Stimulated activated CD8-positive, alpha-beta memory T cell treated with anti-CD3 and anti-CD28 coated beads, Interleukin-4, amount 100 ng/mL, for 1 hour (primary cell): ENCODE measurements at places on chromosomes 4 and X.

DNA sequence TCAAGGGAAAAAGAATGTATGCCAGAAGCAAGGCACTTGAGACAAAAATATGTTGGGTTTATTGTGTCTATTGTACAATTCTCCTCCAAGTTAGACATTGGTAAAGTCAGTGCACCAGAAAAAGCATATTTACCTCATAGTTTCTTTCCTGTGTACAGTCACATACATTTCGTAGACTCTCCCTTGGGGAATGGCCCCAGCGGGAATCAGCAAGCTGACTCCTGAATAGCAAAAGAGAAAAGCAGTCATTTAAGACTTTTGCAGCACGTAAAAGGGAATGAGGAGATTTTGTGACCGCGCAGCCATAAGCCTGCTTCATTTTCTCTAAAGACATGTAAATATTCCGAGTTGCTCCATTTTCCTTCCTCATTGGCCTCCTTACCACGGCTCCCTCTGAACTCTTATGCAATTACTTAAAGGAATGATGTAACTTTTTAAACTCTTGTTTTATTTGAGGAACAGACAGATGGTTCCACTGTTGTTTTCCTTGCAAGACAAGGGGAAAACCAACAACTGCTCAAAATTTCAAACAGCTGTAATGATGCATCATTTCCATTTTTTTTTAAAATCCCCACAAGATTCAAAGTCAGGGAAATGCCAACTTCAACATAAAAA is 332.7 kb downstream of the UNC5C start:
- no peak for DNase-seq

- no peak for DNase-seq
These were observed 2.3 kb upstream of the AASDH start for GRCh38 chr4:56389558-56389957.

- no peak for DNase-seq
These were observed 2.1 kb downstream of the GUCY1A1 start for GRCh38 chr4:155668707-155669220.

GRCh38 chr4:56727150-56727549 is 46.1 kb upstream of the HOPX start:
- DNase-seq: no peak

DNA sequence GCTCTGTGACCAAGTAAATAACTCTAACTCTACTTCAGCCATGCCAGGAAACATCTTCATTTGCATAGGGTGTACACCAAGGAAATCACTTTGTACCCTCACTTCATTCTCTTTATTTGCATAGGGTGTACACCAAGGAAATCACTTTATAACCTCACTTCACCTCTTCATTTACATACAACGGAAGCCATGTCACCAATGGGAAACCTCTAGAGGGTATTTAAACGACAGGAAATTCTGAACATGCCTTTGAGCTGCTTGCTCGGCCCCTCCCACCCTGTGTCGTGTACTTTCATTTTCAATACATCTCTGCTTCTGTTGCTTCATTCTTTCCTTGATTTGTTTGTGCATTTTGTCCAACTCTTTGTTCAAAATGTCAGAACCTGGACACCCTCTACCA is 848.1 kb upstream of the FRG1 start:
- DNase-seq: no peak

GRCh38 chrX:23334848-23335599 is at the start of gene PTCHD1:
Gene PTCHD1, plus strand, starts transcription at chrX:23334849. Its CDS starts 27 bp downstream, at chrX:23334876.
- DNase-seq: no peak

- no peak for DNase-seq
These were observed 177.3 kb downstream of the NSUN7 start for GRCh38 chr4:40927074-40927473.

DNA sequence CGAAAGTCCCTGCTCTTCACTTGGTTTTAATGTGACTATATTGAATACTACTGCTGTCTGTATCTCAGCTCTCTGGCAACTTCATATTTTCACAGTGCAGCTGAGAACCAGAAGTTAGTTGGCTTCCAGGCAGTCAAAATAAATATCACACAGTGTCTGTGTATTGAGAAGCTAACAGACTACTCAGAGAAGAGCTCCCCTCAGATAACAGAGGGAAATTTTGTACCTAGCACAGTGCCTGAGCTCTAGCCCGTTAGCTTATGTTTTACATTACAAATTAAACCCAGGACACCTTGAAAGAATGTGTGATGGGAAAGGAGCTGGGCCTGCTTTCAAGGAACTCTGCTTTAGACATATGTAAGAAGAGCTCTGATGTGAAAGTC is 22.7 kb downstream of the JADE1 start:
- DNase-seq: no peak

- DNase-seq: no peak
These were observed at the start of gene FGF16 for GRCh38 chrX:77446908-77447652. Gene FGF16, plus strand, starts transcription at chrX:77447389. Its CDS starts 286 bp downstream, at chrX:77447675.

DNA sequence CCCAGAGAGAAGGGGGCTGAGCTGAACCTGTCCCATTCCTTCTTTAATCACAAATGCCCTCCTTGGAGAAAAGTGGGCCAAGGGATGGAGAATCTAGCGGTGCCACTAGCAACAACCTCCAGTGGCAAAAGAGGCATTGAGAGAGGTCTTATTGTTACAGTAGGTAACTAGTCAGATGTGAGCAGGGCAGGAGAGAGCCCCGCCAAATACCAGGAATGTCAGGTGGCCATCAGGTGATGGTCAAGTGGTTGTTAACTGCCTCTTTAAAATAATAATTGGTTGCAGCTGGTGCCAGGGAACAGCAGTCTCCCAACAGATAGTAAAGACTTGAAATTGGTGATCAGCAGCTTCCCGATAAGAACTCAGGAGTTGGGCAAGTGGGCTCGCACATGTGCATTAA is 116.1 kb downstream of the EVC2 start:
- DNase-seq: no peak

DNA sequence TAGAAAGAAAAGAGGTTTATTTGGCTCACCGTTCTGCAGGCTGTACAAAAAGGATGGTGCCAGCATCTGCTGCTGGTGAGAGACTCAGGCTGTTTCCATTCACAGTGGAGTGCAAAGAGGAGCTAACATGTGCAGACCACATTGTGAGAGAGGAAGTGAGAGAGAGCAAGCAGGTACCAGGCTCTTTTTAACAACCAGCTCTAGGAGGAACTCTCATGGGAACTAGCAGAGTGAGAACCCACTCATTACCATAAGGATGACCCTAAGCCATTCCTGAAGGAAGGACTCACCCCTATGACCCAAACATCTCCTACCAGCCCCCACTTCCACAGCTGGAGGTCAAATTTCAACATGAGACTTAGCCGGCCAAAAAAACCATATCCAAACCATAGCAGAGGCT is 158.6 kb upstream of the ADGRL3 start:
- DNase-seq: no peak

GRCh38 chr4:121138039-121138825 is 25.9 kb downstream of the TNIP3 start:
- no peak for DNase-seq

- no peak for DNase-seq
These were observed 1724.5 kb downstream of the C4orf33 start for GRCh38 chr4:130820448-130820847.

- no peak for DNase-seq
These were observed 186.6 kb upstream of the LEF1 start for GRCh38 chr4:108355186-108355901.

- no peak for DNase-seq
These were observed 31.8 kb downstream of the CPLX1 start for GRCh38 chr4:793941-794621.

- DNase-seq: no peak
These were observed 1234.8 kb downstream of the ADGRL3 start for GRCh38 chr4:62434921-62435320.

DNA sequence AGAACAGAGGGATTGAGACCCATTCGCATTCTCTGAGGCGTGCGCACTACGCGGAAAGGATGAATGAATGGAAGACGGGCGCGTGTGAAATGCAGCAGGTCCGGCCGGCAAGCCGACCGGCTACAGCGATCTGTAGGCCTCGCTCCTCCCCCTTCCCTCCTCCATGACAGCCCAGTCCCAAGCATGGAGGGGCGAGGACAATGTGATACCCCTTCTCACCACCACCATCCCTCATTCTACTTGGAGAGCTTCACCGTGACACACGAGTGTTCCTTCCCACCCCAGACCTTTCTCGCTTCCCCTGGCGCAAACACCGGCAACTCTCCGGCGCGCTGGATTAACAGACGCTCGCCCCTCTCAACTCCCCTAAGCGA is 815 bp downstream of the EIF4E start:
- peak; percentile 23 for DNase-seq

DNA sequence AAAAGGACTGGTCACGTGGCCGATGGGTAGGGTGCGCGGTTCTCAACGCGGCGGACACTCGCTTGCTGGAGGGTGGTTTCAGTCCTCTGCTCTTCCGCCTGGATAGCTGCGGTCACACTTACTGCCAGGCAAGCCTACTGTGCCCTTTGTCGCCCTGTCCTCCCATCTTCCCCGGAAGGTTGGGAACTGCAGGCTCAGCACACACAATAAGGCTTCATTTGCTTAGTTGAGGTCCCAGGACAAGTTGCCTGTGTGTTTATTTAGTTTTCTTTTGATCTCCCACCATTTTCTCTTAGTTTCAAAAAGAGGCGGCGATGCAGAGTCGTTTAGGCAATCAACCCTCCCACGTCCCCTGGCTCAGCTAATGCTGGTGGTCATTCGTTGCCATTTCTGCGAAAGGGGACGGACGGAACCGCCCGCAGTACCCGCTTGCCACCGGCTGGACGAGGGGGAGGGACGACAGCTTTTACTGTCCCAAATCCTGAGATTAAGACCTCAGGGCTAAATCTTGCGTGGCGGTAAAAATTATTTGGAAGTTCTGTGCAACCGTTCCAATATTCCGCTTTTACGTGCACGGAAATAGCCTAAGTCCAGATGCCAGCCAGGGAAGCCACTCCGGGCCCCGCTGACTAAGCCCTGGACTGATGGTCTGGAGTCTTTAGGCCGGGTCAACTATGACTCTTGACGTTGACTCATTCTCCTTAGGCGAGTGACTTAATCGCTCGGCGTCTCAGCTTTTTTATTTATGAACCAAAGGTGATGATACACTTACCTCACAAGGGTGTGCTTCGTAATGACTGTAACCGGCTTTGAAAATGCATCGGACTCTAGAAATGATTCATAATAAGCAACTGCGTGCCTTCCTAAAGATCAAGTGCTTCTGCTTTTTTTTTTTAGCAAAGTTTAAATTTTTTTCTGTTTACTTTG is 671 bp upstream of the EIF4E start:
- peak; percentile 4 for DNase-seq

DNA sequence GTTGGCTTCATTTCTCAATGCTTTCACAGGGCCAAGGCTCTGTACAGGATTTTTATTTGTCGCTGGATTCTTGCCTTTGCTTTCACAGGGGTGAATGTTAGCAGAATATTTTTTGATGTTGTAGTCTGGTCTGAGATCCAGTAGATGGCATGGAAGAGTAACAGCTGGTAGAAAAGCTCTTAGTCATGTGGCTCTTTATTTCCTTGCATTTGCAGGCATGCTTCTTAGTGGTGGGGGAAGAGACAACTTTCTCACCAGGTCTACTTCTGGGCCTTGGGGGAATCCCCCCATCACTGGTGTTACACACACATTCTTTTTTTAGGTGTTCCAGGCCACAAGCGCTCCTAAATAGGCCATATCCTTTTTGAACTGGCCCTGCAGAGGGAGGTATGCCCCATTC is 58.2 kb upstream of the DKK2 start:
- DNase-seq: no peak

GRCh38 chr4:108060164-108060563 is 70.5 kb downstream of the HADH start:
- DNase-seq: no peak

DNA sequence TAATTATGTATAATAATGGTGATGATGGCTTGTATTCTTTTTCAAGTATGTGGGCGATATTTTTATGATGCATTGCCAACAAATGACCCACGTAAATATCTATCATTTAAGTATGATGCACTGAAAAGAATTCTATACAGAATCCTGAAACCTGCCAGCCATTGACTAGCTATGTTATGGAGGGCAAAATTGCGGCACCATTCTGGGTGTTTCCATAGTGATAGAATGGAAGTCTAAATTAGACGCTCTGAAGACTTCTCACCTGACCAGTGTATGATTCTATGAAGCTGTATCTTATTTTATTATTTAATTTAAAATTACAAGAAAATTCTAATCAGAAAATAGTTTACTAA is 677 bp upstream of the CENPC start:
- DNase-seq: no peak

- DNase-seq: no peak
These were observed 24.0 kb downstream of the C4orf51 start for GRCh38 chr4:145703850-145704497.

GRCh38 chr4:74768857-74769525 is 25.3 kb downstream of the BTC start:
- DNase-seq: no peak

- DNase-seq: no peak
These were observed 10.2 kb downstream of the PDGFC start for GRCh38 chr4:156961196-156962057.

GRCh38 chr4:182085051-182085480 is 158.1 kb upstream of the TENM3 start:
- no peak for DNase-seq

- no peak for DNase-seq
These were observed 22.1 kb downstream of the GABRB1 start for GRCh38 chr4:47053485-47053884.

GRCh38 chr4:77538574-77539157 is 67.0 kb upstream of the CXCL13 start:
- DNase-seq: no peak

- DNase-seq: no peak
These were observed 82.2 kb downstream of the MAML3 start for GRCh38 chr4:140071806-140072205.

- no peak for DNase-seq
These were observed 74.5 kb upstream of the HS3ST1 start for GRCh38 chr4:11503166-11503565.

- DNase-seq: no peak
These were observed 23.7 kb downstream of the AMOT start for GRCh38 chrX:112816908-112817307.

GRCh38 chr4:54384563-54384962 is 155.5 kb downstream of the PDGFRA start:
- DNase-seq: no peak

GRCh38 chrX:123990602-123991001 is 29.1 kb downstream of the STAG2 start:
- DNase-seq: no peak

DNA sequence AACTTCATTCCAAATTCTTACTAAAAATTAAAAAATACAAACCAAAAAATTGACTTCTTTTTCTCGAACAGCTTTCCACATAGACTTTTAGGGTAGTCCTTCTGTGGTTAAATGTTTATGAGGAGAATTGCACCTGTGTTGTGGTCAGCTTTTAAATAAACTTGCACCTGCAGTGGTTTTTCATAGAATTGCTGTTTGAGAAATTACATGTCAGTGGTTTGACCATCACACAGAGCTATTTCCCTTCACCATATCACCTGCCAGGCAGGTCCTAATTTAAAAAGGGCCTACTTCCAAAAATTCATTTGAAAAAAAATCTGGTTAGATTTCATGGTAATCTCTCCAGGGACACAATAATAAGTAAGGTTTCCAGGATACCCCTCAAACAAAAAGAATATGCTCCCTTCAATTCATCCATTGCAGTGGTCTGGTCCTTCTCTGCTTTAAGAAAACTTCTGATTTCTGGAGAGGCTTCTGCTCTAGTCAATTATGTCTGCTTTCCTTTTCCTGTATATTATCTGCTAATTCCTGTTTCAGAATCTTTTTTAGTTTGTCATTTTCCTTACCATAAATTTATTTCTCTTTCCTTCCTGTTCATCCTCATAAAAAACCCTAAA is 9.8 kb upstream of the UTP3 start:
- DNase-seq: no peak
